Stimulated activated CD4-positive, alpha-beta T cell treated with anti-CD3 and anti-CD28 coated beads, Interleukin-15, amount 100 ng/mL, for 24 hours (primary cell): ENCODE measurements at places on chromosomes 3 and 15.

- no peak for DNase-seq
Measured at GRCh38 chr3:70824773-70825172, 512.3 kb upstream of the MDFIC2 start.

GRCh38 chr3:124256599-124256998 is 264.7 kb upstream of the ROPN1 start:
- no peak for DNase-seq

GRCh38 chr15:33218071-33218491 is 23.6 kb upstream of the FMN1 start:
- DNase-seq: no peak

DNA sequence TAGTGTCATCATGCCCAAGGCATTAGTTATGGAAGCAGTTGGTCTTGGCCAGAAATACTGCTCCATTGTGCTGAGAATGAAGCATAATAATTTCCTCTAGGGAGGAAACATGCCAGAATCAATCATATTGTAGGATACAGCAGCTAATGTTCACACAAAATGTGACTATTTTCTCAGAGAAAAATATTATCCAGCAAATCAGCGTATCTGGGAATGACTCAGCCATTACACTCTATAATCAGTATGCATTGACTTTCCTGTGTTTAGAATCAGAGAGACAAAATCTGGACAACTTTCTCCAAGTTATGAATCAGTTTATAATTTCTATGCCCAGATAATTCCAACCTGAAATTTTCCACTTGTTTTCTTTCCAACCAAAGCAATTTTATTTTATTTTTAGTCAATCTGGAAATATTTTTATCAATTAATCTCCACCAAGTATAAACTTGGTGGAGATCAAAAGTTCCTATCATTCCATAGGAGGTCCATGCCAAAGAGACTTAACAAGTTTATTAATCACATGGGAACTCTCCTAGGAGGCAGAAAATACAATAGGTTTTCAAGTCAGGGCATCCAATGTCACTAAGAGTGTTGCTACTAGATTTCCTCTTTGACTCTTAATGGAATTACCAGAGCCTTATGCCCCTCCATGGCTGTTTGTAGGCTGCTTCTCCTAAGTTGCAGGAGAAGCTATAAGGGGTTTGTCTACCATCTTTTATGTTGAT is 36.4 kb downstream of the SUCNR1 start:
- no peak for DNase-seq

DNA sequence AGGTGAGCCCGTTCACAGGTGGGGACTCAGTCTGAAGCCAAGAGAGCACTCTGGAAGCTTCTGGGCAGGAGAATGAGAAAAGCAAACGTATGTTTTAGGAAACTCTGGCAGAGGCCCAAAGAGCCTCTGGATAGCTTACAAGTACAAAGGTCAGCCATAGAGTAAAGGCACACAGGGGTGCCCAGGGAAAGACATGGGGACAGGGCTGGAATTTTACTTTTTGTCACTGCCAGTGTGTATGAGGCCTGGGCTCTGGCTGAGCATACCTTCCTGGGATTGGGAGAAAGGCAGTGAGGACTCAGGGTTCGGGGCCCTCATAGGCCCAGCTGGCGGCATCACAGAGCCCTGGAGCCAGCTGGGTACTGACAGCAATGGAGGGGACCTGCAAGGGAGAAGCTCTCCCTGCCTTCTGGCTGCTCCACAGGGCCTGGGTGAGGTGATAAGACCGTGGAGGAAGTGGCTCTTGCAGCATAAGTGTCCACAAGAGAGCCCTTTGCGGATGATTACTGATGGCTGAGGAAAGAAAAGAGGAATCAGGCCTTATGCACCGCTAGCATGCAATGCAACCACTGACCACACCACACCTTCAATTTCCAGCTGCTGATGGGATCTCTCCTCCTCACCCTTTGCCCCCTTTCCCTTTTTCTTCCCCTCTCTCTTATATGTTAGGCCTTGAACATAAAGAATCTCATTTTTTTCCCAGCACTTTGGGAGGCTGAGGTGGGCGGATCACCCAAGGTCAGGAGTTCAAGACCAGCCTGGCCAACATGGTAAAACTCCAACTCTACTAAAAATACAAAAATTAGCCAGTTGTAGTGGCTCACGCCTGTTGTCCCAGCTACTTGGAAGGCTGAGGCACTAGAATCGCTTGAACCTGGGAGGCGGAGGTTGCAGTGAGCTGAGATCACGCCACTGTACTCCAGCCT is 25.1 kb upstream of the BCL2L10 start:
- DNase-seq: no peak

DNA sequence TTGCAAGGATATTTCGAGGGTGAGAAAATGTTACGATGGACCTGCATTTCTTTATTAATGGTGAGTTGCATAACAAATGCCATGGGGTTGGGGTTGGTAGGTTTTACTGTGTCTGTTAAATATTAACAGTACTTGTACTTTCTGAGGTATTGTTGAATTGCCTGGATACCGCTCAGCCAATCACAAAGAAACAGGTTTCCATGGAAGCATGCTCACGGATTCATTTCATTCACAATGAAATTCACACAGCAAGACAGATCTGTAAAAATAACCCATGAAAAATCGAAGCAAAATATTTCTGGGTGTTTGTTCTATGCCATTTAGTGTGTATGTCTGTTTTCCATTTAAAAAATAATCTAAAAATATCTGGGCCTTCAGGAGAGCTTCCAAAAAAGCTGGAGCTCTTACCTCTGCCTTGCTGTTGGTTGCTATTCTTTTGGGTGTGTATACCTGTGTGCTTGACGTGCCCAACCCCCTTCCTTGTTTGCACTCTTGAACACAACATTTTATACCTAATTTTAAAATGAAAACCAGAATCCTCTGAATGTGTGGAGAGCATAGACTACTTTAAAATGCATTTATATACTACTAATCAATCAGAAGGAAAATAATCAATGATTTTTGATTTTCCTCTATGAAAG is 479.8 kb upstream of the TBL1XR1 start:
- DNase-seq: no peak

- DNase-seq: no peak
Measured at GRCh38 chr3:149430216-149430615, 44.3 kb upstream of the TM4SF4 start.

GRCh38 chr15:85019815-85020590 is 38.3 kb downstream of the PDE8A start:
- no peak for DNase-seq

- DNase-seq: no peak
Measured at GRCh38 chr3:173863551-173863950, 466.0 kb downstream of the NLGN1 start.

DNA sequence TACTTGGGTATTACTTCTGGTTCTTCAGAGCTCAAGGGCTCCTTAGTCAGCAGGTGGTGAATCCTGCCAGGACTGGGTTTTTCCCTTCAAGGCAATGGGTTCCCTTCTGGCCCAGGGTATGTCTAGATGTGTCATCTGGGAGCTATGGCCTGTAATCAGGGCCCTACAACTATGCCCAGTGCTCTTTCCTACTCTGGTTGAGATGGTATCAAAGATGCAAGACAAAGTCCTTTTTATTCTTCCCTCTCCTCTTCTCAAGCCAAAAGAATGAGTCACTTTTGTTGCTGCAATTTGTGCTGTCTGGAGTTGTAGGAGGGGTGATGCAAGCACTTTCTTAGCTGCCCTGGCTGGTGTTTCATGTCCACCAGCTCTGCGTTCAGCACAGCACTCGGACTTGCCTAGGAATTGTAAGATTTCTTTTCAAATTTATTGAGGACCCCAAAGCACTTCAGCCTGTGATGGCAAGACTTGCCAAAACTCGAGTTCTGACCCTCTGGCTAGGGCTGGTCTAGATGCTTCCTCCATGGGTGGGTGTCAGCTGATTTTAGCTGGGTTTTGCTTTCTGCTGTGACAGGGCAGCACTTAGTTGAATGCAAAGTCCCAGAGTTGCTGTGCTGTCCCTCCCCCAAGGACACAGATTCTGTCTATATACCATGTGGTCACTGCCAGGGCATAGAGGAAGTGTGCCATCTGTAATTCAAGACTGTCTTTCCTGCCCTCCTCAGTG is 129.2 kb upstream of the CBLB start:
- peak; percentile 13 for DNase-seq

GRCh38 chr15:69848551-69849231 is 249.0 kb downstream of the TLE3 start:
- DNase-seq: no peak

DNA sequence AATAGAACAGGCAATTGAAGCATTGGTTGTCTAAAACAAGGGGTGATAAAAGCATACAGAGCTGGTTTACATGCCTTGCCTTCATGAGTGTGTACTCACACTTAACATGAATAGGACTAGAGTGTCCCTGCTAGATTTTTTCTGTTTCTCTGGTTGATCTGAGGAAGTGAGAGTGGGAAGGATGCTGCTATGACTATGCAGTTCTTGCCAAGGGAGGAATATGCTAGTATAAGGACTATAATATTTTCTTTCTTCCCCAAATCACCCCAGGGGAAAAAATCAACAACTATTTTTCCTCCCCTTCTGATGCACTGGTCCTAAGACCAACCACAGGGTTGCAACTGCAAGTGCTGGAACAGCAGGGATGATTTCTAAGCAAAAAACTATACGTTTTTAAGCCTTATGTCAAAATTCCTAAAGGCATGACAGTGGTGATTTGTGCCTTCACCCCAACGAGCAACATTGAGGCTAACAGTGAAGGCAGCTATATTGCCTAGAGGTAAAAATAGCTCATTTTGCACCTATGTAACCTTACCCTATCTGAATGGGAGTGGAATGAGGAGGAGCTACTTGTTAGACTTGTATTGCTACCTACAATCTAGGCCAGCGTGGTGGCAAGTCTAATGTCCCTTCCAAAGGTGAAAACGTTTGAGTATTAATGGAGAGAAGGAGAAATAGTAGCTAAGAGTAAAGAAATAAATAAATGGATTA is 33.5 kb upstream of the USP8 start:
- no peak for DNase-seq

DNA sequence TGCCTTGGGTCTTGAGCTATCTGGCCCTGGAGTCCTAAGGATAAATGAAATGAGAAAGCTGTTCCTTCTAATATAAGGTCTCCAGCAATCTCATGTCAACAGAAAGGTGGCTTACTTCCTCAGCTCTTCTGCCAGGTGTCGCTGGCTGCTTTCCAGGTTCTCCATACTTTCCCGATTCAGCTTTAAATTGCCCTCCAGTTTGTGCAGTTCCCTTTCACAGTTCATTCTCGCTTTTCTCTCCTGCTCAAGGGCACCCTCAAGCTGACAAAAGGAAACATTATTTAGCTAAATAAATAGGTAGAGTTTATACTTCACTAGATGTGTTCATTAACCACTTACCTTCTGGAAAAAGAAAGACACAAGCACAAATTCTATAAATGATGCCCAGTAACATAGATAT is 73.0 kb downstream of the MYH15 start:
- DNase-seq: no peak

GRCh38 chr3:66378256-66378655 is 122.6 kb downstream of the LRIG1 start:
- peak; percentile 52 for DNase-seq

- no peak for DNase-seq
Measured at GRCh38 chr3:98954242-98954641, 52.7 kb upstream of the DCBLD2 start.

- no peak for DNase-seq
Measured at GRCh38 chr3:56375654-56376053, 92.6 kb downstream of the ERC2 start.

- DNase-seq: no peak
Measured at GRCh38 chr3:71956716-71957115, 171.8 kb upstream of the PROK2 start.

DNA sequence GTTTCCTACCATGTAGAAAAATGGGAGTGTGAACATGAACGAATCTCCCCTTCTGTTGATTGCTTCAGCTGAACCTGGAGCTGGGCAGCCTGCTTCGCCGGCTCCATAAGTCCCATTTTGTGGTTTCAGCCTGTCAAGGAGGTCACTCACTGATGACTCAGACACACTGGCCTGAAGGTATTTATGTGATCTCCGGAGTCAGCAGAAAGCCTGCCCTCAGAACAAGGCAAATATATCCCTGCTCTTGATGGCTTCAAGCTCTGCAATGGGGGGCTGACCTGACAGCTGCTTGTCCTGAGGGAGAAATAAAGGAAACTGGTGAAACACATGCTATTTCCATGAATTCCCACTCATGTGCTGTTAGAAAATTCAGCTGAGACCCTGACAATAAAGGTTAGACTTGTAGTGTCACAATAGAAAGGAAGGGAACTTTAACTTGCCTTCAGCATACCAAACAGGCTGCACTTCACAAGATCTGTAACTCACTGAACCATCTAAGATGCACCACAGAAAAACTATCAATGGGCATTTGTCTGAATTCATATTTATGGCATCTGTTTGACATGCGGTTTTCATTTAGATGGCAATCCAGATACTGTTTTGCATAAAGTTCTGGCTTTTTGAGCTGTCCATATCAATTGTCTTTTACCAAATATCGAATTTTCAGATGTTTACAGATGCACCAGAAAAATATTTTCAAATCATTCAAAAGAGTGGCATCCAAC is 282.0 kb upstream of the VEPH1 start:
- no peak for DNase-seq

DNA sequence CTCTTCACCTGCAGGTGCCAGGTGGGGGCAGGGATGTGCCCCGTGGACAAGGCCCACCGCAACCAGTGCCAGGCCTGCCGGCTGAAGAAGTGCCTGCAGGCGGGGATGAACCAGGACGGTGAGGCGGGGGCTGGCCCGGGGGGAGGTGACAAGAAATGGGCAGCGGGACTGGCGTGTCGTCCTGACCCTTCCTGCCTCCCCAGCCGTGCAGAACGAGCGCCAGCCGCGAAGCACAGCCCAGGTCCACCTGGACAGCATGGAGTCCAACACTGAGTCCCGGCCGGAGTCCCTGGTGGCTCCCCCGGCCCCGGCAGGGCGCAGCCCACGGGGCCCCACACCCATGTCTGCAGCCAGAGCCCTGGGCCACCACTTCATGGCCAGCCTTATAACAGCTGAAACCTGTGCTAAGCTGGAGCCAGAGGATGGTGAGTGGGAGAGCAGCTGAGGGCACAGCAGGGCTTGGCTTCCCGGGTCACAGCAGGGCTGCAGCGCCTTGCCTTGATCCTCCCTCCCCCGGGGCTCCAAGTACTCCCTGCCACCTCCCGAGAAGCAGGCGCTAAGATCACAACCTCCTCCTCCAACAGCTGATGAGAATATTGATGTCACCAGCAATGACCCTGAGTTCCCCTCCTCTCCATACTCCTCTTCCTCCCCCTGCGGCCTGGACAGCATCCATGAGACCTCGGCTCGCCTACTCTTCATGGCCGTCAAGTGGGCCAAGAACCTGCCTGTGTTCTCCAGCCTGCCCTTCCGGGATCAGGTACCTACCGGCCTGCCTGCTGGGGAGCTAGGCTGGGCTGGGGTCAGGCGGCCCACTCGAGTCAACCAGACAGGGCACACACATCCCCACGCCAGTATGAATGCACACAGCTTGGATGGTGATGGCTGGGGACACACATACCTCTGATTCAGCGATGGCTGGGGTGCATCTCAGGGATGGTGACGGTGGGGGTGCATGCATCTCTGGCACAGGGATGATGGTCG is 1.7 kb downstream of the NR2E3 start:
- no peak for DNase-seq
